ENCODE measurements at places on chromosomes 4 and X.

GRCh38 chr4:162838671-162839070, 328.0 kb downstream of the NAF1 start:
- no peak for DNase-seq

DNA sequence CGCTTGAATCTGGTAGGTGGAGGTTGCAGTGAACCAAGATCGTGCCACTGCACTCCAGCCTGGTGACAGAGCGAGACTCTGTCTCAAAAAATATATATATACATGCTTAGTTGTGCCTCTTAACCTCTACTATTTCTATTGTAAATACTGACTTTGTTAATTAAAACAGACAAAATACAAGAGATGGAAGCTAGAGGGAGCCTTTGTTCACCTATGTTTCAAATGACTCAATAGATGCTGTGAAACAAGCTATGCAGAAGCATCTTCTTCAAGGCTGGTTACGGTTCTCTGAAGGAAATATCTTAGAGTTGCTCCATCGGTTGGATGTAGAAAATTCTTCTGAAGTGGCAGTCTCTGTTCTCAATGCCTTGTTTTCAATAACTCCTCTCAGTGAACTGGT, 6.2 kb downstream of the NCAPG start:
- DNase-seq, result peak; percentile 70

DNA sequence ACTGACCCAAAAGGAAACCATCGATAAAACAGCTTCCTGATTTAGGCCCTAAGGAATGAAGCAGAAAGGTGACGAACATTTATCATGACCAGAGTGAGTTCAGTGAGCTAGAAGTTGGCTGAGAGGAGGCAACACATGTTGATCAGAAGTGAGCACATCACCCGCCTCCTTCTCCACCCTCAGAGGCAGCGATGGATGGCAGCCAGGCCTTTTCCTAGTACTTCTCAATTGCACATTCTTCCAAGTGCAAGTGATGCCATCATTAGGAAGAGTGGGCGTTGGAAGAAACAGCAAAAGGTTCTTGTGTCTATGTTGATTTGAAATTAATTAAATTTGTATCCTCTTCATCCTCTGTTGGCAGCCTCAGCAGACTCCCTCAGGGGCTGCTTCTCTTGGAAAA, 51.7 kb downstream of the TMEM154 start:
- DNase-seq, result no peak

- no peak for DNase-seq
These were observed 19.1 kb upstream of the CXCL3 start for GRCh38 chr4:74057588-74057987.

- no peak for DNase-seq
These were observed 5.7 kb upstream of the TMEM156 start for GRCh38 chr4:39037941-39038340.

DNA sequence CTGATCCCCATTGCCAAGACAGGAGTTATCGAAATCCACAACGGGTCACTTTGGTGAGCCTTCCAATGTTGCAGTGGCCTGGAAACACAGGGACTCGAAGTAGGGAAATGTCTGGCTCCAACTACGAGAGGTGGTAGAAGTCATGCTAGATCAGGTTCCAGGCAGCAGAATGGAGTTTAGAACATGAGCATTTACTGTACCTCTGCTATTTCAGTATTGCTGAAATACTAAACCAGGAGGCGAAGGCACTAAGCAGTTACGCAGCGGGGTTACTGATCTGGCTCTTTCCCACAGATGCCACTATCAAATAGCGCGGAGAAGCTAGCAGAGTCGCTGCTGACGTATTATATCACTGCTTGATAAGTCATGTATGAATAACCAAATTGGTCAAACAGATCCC, 56.3 kb downstream of the PTCHD1 start:
- DNase-seq, result no peak

GRCh38 chrX:44891642-44892041, 18.7 kb downstream of the KDM6A start:
- no peak for DNase-seq

- no peak for DNase-seq
These were observed 195.7 kb upstream of the ANK2 start for GRCh38 chr4:112853662-112854256.

DNA sequence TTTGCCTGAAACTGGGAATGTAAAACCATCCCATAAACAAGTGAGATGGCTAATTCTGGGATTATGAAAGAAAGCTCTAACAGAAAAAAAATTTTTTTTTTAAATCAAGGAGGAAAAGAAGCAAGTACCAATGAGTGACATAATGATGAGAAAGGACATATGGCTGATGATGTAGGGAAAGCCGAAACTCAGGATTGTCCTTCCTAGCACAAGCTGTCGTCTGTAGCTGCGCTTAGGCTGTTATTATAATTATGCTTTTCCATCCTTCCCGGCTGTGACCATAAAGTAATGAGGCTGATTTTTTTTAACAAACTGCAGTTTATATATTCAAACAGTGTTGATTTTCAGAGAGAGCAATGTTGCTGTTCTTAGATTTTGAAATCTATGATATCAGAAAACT, 209.8 kb upstream of the NOCT start:
- no peak for DNase-seq

DNA sequence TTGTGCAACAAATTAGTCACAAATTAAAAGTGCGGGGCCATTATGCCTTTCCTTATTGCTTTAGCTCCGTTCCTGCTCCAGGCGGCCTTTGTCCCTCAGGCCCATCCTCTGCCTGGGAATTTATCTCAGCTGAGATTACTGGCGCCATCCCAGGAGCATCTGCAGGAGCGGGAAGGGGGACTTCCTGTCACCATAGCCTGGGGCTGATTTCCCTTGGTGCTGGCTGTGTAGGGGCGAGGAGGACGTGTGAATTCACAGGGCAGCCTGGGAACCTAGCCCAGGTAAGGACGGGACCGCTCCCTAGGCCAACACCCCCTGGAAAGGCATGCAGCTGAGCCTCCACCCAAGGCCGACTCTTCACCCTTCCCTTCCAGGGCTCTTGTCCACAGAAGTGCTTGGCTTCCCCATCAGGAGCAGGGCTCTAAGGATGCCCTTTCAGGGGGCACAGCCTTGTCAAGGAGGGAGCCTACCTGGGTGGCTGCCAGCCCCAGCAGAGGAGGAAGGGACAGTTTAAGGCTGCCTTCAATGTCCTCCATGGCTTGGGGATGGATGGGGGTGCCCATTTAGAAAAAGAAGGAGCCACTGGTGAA, 72.6 kb upstream of the NKX1-1 start:
- DNase-seq, result no peak

DNA sequence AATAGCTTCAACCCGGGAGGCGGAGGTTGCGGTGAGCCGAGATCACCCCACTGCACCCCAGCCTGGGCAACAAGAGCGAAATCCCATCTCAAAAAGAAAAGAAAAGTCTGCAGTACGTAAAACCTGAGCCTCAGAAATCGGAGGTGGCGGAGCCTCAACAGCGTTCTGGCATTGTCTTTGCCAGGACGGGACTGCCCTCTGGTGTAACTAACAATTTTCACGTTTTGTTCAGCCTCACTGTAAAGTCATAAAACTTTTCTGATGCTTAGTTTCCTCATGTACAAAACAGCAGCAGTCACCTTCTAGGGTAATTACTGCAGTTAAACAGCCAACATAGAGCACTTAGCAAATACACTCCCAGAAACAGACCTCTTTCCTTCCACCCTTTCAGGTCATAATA, 121.7 kb downstream of the RBM47 start:
- DNase-seq, result no peak

GRCh38 chr4:182802621-182803020, 114.6 kb downstream of the DCTD start:
- no peak for DNase-seq

Data from activated CD4-positive, alpha-beta T cell treated with anti-CD3 and anti-CD28 coated beads, Interleukin-2, amount 10 ng/mL, durations not matched to agents 24 days and 14 days (primary cell).